ENCODE measurements at places on chromosomes 12 and 14.

GRCh38 chr12:88052686-88053085, 23.5 kb upstream of the C12orf50 start:
- DNase-seq = peak; percentile 79

DNA sequence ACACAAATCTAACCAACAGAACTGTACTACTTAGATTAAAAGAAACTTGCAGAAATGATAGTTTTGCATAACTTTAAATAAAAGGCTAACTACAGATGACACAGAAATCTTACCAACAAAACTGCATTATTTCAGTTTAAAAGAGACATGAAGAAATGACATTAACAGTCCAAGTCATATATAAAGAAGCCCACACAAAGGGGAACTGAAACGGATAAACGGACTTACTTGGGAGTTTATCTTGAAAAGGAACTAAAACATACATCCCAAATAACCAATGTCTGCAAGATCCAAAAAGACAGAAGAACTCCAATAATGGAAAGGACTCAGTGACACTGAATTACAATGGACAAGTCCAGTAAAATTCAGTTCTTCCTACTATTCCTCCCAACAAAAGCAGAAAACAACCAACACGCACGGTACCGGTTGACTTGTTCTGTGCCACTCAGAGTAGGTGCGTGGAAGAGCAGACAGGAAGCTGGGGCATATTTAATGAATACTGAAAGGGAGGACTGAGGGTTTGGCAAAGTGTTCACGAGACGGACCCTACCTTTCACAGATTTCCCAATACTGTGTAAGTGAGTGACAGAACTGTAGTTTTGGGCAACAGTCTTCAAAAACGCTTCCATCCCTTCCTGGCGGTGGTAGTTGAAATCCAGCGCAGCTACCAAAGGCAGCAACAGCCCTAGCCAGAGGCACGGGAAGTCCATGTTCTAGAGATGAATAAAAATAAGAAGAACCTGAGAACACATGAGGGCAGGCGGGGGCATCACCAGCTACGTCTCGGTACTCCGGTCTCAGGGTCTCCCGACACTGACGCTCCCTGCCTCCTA, 627 bp downstream of the CPM start:
- no peak for DNase-seq

DNA sequence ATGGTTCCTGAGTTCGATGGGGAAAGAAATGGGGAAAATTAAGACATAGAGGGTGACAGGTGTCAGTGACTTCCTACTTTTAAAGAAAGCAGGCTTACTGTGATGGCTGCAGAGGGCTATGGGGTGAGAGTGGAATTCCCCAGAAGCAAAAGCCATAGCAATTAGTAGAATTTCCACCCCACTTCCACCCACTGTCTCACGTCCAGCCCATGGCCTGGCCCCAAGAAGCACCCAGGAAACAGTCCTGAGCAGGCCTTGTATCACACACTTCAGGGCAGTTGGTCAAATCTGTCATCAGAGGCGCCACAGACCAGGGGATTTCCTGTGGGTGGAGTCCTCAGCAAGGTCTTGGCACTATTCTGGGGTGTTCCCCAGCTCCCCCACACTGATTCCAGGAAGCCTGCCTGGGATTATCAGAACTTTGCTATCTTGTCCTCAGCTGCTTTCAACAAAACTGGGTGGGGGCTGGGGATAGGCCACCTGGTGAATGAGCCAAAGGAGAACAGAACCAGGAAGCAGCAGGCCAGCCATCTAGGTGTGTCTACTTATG, 120.1 kb upstream of the CCND2 start:
- DNase-seq = peak; percentile 52

- peak; percentile 80 for DNase-seq
Measured at GRCh38 chr14:102927878-102928411, 5.5 kb downstream of the AMN start.

- DNase-seq = no peak
Measured at GRCh38 chr12:132347176-132347855, 17.9 kb upstream of the GALNT9 start.

DNA sequence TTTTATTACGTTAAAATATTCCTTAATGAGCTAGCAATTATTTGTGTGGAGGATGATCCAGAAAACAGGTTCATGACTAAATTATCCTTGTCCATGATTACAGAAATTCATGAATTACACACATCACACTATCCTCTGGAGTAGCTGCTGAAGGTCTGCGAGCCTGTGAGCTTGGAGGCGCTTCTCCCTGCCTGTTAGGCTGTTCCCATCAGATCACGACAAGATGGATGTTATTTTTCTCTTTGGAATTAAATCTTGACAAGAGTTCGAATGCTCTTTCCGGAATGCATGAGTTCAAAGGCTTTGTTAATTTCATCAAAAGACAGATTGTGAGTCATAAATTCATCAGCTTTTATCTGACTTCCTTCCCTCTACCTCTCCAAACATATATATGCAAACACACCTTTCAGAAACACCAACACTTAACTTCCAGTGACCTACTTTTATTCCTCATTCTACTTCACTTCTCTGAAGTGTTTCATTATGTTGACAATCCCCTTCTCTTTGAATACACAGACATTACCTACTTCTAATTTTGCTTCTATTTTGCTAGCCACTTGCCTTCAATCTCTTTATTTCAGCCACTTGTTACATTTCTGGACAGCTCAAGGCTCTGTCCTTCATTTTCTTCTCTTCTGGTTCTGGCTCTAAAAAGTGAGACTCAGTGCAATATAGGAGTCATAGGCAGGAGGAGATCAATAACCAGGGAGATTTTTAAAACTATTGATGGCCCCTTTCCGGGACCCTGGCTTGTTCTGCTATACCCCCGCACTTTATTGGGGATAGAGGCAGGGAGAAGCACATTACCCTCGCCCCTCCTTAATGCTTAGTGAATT, 274.6 kb downstream of the BTG1 start:
- no peak for DNase-seq

DNA sequence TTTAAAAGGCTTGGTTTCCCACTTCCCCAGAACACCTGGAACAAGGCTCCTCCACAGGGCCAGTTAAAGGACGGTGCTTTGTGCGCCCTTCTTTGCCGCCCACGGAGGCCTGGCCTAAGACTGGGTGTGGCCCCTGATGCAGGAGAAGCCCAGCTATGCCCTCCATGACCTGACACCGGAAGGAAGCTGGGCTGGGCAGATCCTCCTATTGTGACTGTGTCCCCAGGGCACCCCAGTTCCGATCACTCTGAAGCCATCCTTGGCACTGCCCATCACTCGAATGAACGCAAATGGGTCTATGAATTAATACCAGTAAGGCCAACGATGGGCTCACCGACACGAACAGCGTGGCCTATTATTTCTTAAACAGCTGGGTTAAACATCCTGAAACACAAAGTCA, 42.6 kb downstream of the FBXO21 start:
- DNase-seq = no peak

GRCh38 chr14:89626233-89626806, 209.3 kb upstream of the FOXN3 start:
- no peak for DNase-seq

GRCh38 chr12:106585105-106585520, 2.3 kb downstream of the RFX4 start:
- DNase-seq = peak; percentile 51

DNA sequence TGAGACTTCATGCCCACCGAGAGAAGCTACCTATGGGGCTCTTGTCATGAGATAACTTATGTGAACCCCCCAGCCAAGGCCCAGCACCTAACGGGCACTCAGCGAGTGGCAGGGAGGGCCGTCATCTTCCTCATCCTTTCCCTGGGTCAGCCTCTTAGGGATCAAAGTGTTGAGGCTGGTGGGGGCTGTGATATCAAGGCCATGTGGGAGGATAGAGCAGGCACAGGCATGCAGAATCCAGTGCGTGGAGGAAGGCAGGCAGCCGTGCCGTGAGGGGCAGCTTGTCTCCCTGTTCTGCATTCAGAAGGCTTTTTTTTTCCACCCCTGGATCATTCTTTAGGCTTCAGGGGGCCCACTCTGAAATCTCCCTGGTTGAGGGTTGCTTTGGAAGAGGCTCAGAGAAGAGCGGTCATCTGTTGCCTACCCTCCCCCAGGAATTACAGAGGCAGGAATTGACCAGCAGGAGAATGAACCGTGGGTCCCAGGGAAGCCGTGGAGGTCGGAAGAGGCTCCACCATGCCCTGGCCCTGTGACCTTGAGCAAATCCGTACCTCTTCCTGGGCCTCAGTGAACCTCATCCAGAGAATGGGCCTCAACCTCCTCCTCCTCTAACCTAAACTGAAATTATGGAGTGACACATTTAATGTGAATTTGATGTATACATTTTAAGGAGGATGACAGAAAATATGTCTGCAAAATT, 62.8 kb downstream of the BEGAIN start:
- DNase-seq = no peak

GRCh38 chr14:73526036-73526984, 10.6 kb upstream of the ACOT1 start:
- DNase-seq = no peak

GRCh38 chr12:90627180-90627896, 327.6 kb downstream of the CCER1 start:
- DNase-seq = no peak

DNA sequence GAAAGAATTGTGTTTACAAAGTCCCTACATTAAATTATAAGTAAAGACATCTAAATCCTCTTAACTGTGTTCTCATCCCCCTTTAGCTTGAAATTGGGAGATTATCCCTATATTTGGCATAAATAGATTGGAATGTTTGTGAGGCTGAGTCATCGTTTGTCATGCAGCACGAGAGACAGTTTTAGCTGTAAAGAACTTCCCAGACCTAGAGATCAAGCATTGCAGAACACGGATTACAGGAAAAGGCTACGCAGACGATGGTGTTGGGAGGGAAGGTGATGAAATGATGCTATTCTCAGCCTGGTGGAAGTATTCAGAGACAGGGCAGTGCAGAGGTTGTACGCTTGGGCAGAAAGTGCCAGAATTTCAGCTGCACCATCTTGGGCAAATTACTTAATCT, 93.8 kb downstream of the PTPRB start:
- DNase-seq = peak; percentile 48

- DNase-seq = no peak
Measured at GRCh38 chr12:112349431-112349830, 32.8 kb downstream of the HECTD4 start.

DNA sequence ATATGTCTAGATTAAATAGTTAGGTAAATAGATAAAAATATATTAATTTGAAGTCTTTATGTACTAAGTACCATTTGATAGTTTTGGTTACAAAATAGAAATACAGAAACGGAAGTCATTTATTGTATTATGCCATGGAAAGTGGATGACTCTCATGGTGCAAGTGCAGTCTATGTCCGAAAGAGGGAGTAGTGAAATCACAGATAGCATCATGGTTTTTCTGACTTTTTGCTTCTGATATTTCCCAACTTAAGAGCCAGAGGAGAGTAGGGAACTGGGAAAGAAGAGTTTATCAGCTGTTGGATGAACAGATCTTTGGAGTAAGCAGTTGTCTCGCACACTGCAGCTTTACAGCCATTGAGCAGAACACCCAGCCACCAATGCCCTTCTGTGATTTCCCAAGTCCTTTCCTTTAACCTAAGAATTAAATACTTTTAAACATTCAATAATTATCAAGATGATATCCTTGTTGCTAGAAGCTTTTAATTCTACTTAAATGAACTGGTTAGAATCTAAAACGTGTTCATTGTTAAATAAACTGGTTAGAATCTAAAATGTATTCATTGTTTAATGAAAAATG, 18.4 kb upstream of the SRGAP1 start:
- no peak for DNase-seq

GRCh38 chr12:30739020-30739419, 15.7 kb downstream of the CAPRIN2 start:
- no peak for DNase-seq

- DNase-seq = no peak
Measured at GRCh38 chr14:100567877-100568163, 19.4 kb downstream of the BEGAIN start.

- no peak for DNase-seq
Measured at GRCh38 chr14:94914191-94914590, 144.3 kb upstream of the GSC start.

GRCh38 chr12:132489602-132490266, at the start of gene FBRSL1:
Gene FBRSL1, plus strand, starts transcription at chr12:132490151.
- DNase-seq = peak; percentile 99

DNA sequence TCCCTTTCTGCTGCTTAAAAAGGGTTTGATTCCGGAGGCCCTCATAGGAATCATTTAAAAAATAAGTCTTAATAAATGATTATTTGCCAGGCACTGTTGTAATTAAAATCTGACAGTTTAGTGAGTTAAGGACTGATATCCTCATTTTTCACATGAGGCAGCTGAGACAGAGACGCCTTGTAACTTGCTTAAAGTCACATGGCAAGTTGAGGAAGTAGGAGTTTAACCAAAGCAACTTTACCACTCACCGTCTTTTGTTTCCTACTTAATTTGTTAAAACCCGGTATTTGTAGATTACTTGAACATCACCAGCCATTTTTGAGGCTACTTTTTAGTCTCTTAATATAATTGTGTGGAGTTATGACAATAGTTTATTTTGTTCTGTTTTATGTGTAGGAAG, 2.4 kb downstream of the TIGAR start:
- no peak for DNase-seq

Data from endodermal cell (in vitro differentiated cells).